ENCODE measurements at places on chromosomes 6 and 20. TPM values are rescaled to one million over a fixed set of nuclear protein-coding genes. Genes with fewer than 3 reads are reported as not detected.

- DNase-seq, result no peak
Measured at GRCh38 chr6:105501246-105501645, 98.4 kb upstream of the PREP start.

Gene RNF217
- total RNA-seq, result 34.1 TPM

Gene KHDC1L
- total RNA-seq, result not detected

GRCh38 chr6:113697632-113698410 lies 159.3 kb upstream of the MARCKS start:
- no peak for DNase-seq

DNA sequence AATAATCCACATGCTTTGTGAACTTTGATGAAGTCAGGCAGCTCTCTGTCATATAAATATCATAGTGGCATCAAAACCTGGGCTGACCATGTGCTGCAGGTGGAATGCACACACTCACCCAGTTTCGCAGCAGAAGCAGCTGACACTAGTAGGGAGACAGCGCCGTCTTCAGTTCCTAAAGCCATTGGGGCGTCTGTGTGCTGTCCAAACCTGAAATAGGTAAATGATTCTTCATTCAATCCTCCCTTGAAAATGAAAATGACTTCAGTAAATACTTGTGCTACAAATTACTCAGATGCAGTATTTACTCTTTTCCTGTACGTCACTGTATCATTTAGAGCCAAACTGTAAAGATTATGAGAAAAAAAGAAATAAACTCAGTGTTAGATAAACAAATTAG lies 127.5 kb downstream of the EYA4 start:
- DNase-seq, result no peak

- no peak for DNase-seq
Measured at GRCh38 chr6:17705428-17705777, 1.3 kb downstream of the NUP153 start.

- no peak for DNase-seq
Measured at GRCh38 chr6:13303668-13304017, 24.7 kb downstream of the TBC1D7 start.

DNA sequence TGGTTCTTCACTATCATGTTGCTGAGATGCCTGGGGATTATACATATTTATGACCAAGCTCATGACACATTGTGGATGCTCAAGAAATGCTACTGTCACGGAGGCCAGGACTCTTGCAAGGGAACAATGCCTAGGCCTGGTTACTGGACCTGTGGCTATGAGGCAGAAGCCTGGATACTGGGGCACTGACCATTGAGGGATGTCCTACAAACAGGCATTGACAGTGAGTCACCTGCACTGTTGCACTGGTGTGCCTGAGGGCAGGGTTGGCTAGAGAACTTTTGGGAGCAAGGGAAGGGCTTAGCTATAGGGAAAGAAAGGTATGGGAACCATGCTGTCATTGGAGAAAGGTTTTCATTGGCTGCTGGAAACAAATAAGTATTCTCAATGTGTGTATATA lies 313.1 kb upstream of the SUPT3H start:
- DNase-seq, result no peak

DNA sequence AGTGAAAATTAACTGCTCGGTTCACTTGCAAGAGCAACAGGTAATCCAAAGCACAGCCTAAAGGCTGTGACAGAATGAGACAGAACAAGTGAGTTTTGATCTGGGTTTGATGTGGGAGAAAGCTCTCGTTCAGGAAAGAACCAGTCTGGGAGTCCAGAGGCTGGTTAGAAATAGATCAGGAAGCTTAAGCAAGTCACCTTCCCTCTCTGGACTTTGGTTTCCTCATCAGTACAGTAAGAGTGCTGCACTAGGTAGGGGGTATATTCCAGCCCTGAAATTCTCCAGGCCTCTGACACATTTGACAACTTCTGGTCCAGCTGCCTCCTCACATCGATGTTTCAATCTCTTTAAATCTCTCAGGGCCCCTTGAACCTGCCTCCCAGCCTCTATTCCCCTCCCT lies 33.7 kb upstream of the MDGA1 start:
- DNase-seq, result no peak

Gene CTAGE9
- not detected for total RNA-seq

Data from mesenteric fat pad (tissue), 1 donor.